ENCODE measurements at places on chromosomes 3 and 15.

DNA sequence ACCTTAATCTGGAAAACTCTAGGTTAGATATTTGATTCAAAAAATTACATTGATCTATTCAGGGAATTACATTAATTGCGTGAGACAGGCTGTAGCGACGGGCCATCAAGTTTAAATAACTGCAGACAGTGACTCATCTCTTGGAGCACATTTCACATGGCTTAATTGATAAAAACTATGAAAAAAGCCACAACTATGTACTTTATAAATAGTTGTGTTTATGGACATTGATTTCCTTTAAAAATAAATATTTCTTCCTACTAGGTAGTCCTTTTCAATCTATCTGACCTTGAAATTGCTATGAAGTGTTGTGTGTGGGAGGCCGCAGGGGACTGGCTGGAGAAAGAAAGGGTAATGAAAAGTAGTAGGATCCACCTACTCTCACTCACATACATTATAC is 157.8 kb downstream of the IL1RAP start:
- DNase-seq: no peak

GRCh38 chr15:59159210-59159609 is 47.4 kb upstream of the LDHAL6B start:
- DNase-seq: no peak

- DNase-seq: no peak
Observed at GRCh38 chr3:13042127-13042701, 31.0 kb downstream of the IQSEC1 start.

GRCh38 chr3:127953091-127954035 is 38.3 kb downstream of the KBTBD12 start:
- DNase-seq: no peak

GRCh38 chr3:188584162-188584529 is 430.2 kb downstream of the LPP start:
- no peak for DNase-seq

DNA sequence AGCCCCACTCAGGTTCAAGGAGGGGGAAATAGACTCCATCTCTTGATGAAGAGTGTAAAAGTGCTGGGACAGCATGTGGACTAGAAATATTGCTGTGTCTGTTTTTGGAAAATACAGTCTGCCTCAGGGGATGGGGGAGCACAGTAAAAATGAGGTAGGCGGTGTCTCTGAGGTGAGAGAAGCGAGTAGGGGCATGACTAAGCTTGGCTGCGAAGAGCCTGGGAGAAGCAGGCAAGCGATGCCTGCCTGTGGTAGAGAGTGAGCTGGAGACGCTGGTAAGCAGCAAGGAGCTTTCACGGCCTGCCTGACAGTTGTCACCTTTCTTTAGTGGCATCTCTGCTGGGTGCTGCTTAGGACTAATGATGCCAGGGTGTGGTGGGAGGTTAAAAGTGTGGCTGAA is 49.0 kb upstream of the DCLK3 start:
- no peak for DNase-seq

GRCh38 chr3:146972726-146973125 is 367.6 kb upstream of the PLSCR5 start:
- no peak for DNase-seq

DNA sequence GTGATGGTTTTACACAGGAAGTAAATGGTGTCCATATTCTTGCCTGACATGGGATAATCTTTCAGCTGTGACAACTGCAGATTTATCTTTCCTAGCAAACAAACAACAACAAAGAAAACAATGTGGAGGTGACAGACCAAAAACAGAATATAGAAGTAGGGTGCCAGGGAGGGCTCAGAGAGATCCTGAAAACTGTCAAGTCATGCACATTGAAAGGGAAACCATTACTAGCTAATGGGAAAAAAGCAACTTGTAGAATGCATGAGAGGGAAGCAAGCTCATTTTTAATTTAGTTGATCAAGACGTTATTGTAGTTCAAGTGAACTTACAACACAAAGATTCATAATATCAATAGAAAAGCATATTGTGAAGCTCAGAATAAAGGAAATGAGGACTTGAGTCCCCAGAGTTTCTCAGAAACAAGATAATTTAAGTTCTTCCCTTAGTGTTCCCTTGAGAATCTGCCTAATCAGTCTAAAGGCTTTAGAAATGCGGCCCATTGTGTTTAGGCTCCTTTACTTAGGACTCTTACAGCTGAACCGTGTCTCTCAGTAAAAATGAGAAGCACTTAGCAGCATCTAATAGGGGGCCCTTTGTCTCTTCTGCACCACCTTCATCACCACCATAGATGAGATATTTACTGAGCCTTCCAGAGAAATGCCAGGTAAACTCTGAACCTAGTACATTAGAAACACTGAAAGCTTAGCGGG is 115.6 kb upstream of the CADPS start:
- no peak for DNase-seq

DNA sequence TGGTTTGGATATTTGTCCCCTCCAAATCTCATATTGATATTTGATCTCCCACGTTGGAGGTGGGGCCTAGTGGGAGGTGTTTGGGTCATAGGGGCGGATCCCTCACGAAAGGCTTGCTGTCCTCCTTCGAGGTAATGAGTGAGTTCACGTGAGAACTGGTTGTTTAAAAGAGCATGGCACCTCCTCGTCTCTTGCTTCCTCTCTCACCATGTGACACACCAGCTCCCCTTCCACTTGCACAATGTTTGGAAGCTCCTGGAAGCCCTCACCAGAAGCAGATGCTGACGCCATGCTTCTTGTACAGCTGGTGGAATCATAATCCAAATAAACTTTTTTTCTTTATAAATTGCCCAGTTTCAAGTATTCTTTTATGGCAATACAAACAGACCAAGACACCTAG is 38.6 kb downstream of the RFTN1 start:
- no peak for DNase-seq

GRCh38 chr15:47203993-47204392 is 513.3 kb upstream of the SEMA6D start:
- no peak for DNase-seq

DNA sequence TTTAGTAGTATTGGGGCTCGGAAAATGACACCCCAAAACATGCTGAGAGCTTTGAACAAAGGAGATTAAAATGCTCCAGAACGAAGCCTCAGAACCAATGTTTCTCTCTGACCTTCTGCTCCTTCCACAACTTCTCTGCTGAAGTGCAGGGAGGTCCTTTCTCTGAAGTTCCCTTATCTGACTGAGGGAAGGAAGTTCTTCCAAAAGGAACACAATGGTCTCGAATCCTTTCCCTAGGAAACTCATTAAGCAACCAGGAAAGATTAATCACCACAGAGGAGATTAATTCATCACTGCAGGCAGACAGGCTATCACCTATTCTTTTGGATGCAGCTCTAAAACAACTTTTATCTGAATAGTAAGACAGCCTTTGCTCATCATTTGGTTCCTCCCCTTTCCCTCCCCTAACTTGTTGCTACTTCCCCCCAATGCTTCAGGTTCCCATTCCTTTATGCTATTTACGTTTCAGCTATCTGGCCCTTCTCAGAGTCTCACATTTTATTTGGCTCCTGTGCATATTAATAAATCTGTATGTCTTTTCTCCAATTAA is 18.2 kb upstream of the WDR49 start:
- no peak for DNase-seq

GRCh38 chr3:38853011-38853410 is 37.0 kb upstream of the SCN10A start:
- no peak for DNase-seq

- no peak for DNase-seq
Observed at GRCh38 chr3:16366581-16366980, 101.6 kb downstream of the OXNAD1 start.

GRCh38 chr3:53845103-53845880 is 927 bp downstream of the CHDH start:
- DNase-seq: no peak
